ENCODE measurements at places on chromosomes 1 and 21.

DNA sequence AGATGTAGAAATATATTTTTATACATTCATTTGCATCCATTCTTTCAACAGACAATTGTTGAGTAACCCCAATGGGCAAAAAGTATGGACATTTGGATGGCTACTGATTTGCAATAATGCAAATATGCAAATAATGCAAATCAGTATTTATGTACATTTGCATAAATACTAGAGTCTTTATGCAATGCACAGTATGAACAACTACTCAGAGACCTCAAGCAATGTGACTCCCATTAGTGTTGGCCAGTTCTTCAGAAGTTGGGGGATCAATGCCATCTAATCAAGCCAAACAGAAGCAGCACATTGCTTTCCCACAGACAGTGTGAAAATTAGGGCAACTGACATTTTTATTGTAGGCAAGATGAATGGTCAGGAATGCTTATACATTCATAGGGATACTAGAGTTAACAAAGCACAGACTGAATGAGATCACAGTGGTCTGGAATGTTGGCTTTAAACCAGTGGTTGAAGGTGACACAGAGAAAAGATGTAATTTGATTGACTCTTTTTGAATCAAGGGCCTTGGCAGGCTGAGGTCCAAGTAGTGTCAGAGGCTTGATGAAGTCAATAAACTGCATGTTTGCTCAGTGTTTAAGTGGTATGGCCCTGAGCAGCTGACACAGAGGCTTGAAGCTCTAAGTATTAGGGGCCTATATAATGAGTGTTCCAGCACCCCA, 256.6 kb downstream of the CTH start:
- no peak for DNase-seq

DNA sequence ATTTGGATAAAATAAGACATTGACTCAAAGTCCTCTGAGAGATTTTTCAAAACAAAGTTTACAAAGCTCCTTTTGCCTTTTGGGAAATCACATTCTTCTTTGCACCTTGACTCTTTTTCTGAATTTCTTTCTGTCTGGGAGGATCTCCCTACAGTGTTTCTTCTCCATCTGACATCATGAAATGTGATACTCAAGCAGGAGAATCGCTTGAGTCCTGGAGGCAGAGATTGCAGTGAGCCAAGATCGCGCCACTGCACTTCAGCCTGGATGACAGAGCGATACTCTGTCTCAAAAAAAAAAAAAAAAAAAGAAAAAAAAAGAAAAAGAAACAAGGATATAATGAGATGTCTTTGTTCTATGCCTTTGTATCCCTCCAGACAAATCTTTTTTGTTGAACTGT, 13.3 kb upstream of the GRIK1 start:
- DNase-seq = no peak

DNA sequence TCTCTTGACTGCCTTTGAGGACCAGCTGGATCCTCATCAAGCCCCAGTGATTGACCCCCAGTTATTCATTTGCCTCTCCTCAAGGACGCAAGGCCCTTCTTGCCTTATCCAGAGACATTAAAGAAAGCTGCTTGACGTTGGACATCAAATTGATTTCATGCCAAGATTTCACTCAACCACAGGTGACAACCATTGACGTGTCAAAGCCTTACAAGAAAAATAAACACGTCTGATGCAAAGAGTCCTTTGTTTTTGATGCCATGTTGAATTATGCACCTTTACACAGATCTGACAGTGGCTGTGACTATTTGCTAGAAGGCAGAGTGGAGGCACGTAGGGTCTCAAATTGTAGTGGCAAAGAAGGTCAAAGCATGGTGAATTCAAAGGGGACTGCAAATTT, 666.2 kb upstream of the CAMK1G start:
- no peak for DNase-seq

- DNase-seq = no peak
These were observed 458.7 kb downstream of the MATN1 start for GRCh38 chr1:30264672-30265025.

DNA sequence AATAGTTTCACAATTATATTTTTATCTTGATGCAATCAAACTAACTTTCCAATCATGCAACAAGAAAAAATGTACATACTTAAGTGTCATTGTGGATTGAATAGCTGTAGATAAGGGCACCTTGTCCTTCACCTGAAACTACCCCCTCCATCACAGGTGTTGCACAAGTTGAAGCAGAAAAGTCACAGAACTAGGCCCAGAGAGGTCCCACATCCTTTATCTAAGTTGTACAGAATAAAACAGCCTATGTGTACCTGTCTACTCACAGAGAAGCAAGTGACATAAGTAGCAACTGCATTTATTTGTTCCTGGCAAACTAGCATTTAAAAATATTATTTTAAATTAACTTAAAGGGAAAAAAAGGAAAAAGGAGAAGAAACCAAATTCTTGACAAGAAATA, 256.8 kb downstream of the FAF1 start:
- DNase-seq = no peak

DNA sequence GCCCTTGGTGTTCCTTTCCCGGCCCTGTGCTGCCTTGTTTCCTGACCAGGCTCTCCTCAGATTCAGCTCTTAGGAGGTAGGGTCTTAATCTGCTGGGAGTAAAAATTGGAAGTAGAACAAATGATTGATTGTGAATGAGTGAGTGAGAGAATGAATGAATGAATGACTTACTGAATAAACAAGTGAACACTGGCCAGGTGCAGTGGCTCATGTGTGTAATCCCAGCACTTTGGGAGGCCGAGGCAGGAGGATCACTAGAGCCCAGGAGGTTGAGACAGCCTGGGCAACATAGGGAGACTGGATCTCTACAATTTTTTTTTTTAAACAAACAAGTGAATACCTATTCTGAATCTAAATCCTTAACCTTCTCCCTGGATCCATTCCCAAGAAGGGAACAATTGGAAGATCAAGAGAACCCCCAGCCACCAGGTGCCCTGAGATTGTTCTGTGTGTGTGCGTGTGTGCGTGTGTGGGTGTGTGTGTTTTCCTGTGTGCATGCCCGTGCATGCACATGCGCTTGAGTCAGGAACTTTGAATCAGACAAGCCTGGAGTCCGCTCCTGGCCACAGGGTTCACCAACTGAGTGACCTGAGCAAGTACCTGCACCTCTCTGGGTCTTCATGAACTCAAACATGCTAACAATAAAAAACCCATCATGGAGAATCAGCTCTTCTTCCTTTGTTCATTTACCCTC, 24.3 kb upstream of the CITED4 start:
- DNase-seq = no peak

GRCh38 chr1:19525607-19526545, 40.5 kb upstream of the CAPZB start:
- no peak for DNase-seq

DNA sequence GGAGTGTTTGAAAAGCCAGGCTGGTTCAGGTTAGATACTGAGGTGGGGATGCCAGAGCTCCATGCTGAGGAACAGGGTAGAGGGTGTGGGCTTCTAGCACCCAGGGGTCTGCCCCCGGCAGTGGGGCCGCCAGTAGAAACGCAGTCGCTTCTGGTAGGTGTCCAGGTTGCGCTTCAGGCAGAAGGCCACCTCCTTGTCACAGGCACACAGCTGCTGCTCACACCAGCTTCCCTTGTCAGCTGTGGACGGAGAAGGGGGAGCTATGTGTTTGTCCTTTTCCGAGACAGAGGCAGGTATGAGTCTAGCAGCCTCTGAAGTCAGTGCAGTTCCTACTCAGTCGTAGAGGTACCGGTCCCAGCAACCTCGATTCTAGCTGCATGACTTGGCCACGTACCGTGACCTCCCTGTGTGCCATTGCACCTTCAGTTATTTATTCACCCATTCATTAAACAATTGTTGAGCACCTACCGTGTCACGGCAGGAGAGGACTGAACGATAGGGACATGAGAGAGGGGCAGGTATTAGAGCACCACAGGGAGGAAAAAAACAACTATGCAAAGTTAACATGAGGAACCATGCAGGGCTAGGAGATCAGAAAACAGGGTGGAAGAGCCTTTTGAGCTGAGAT, 5.2 kb downstream of the PLA2G2D start:
- DNase-seq = no peak

DNA sequence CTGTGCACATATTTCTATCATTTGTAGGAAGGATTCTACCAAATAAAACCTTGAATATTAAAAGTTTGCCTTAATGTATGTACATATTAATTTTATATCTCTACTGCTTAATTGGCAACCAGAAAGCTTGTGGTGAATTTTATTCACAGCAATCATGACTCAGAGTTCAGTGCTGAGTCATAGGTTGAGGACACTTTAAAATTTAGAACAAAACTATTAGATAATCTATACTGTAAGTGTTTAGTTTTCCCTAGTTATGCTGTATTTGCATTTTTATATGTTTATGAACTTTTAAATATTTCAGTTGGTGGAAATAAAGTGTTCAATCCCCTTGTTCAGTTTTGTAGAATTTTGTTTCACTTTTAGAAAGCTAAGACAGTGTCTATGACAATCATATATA, 841.5 kb downstream of the KCNT2 start:
- DNase-seq = no peak

GRCh38 chr1:205013683-205014367, 29.2 kb upstream of the CNTN2 start:
- DNase-seq = no peak

GRCh38 chr1:15640667-15641066, 23.4 kb downstream of the DDI2 start:
- no peak for DNase-seq

All from immature natural killer cell (primary cell).